Bronchial smooth muscle cell (primary cell): ENCODE measurements at places on chromosomes 12 and 14. TPM values are rescaled to one million over a fixed set of nuclear protein-coding genes. Genes with fewer than 3 reads are reported as not detected.

RNASE7 gene
- total RNA-seq, result not detected in 2 replicates

UBE3B gene
- 25.2 and 27.4 TPM in 2 replicates for total RNA-seq

OR10G3 gene
- total RNA-seq, result not detected in 2 replicates

IL22 gene
- total RNA-seq, result not detected in 2 replicates

LRFN5 gene
- total RNA-seq, result 13.2 and 33.6 TPM in 2 replicates

LRCOL1 gene
- total RNA-seq, result 0.16 TPM in 1 of 2 replicates, not detected in the other

PIANP gene
- 0.09 and 0.16 TPM in 2 replicates for total RNA-seq

SVOP gene
- not detected in 2 replicates for total RNA-seq

SLC6A15 gene
- 7.1 and 53.1 TPM in 2 replicates for total RNA-seq

NRXN3 gene
- total RNA-seq, result under 0.01 and 0.09 TPM in 2 replicates

CRIP1 gene
- total RNA-seq, result 6.2 and 9.3 TPM in 2 replicates

ACSS3 gene
- total RNA-seq, result 12.2 and 16.2 TPM in 2 replicates

TAS2R13 gene
- 0.69 and 0.95 TPM in 2 replicates for total RNA-seq

GCH1 gene
- 1.1 and 2.3 TPM in 2 replicates for total RNA-seq

MAP3K9 gene
- under 0.01 and 0.09 TPM in 2 replicates for total RNA-seq

ITPR2 gene
- 3.6 and 6.6 TPM in 2 replicates for total RNA-seq
